ENCODE measurements at places on chromosomes 16 and 17.

GRCh38 chr16:1137604-1138003, 15.3 kb upstream of the CACNA1H start:
- no peak for DNase-seq

- DNase-seq, result no peak
Measured at GRCh38 chr16:54116124-54116655, 170.4 kb downstream of the IRX3 start.

- DNase-seq, result no peak
Measured at GRCh38 chr16:73339821-73340220, 291.9 kb upstream of the ZFHX3 start.

GRCh38 chr16:19822533-19822932, 62.1 kb downstream of the GPRC5B start:
- DNase-seq, result no peak

GRCh38 chr17:36937001-36937958, at the start of gene LHX1:
Gene LHX1, plus strand, starts transcription at chr17:36937475. Its CDS starts 723 bp downstream, at chr17:36938198.
- DNase-seq, result no peak
